Activated T-helper 1 cell treated with Interleukin-2 at 50 U/mL for 16 hours (primary cell): ENCODE measurements at places on chromosomes 11 and 22.

DNA sequence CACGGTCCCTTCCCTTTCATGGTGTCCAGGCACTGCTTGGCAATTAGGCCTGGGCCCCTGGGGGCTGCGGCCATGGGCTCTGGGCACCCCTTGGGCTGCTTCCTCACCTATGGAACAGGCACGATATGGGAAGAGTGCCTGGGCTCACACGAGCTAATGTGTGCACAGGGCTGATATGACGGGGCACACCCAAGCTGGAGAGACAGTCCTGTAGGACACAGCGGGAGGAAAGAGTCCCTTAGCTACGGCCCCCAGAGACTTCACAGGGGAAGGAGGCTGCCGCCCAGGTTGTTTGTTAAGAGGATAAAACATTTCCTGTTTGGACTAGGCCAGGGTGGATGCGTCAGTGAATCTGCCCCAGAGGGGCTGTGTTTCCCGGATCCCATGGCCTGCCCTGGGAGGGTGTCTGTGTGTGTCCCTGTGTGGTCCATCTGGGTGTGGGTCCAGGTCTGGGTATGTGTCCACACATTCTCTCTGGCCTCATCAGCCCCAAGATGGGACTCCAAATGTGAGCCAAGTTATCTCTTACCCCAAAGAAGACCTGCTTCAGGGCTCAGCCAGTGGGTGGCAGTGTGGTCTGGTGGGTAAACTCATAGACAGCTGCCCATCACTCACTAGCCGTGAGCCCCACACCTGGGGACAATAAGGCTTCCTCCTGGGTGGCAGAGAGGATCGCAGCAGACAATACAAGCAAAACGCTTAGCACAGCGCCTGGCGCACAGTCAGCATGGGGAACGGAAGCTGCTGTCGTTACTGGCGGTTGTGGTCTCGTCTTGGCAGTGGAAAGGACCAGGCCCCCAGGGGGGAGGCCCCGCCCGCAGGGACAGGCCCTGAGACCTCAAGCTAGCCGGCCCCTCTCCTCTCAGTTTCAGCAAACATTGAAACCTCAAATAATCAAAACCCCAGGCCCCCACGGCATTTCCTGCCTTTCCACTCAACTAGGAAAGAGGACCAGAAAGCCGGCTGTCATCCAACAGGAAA, 3.2 kb upstream of the EMID1 start:
- DNase-seq, result peak; percentile 29

DNA sequence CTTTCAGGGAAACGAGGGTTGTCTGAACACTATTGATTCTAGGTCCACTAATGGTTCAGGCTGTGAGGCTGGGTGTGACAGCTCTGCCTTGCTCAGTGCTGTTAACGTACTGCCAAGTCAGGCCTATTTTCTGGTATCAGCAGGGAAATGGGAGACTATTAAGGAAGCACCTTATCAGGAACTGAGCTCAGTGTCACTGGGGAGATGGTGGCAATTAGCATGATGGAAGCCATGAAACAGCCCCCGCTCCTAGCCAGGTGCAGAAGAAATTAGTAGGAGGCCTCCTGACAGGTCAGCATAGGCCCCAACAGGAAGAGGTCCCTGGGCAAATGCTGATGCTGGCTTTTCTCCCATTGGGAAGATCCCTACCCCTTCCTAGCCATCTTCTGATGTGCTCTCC, 42.6 kb upstream of the LMO2 start:
- DNase-seq, result no peak

- DNase-seq, result no peak
These were observed 22.1 kb downstream of the FLI1 start for GRCh38 chr11:128715691-128716561.

DNA sequence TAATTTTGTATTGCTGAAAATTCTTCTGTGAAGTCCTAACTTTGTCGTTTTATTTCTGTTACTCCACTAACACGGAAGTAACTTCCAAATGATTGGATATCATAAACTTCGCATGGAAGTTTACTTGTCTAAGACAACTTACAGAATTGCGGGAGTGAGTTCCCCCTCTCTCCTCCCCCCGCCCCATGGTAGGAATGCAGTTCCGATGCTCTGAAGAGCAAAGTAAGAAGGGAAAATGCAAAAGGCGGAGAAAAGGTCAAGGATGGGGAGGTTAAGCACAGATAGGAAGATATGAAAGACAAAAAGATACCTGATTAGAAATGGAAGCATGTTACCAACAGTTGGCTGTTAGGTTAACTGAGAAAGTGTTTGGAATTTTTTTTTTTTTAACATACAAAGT, 1.3 kb downstream of the EIF3M start:
- DNase-seq, result no peak

GRCh38 chr22:37686002-37686982, at the start of gene NOL12:
Gene NOL12, plus strand, starts transcription at chr22:37686343. Its CDS starts 50 bp downstream, at chr22:37686393.
- peak; percentile 65 for DNase-seq

DNA sequence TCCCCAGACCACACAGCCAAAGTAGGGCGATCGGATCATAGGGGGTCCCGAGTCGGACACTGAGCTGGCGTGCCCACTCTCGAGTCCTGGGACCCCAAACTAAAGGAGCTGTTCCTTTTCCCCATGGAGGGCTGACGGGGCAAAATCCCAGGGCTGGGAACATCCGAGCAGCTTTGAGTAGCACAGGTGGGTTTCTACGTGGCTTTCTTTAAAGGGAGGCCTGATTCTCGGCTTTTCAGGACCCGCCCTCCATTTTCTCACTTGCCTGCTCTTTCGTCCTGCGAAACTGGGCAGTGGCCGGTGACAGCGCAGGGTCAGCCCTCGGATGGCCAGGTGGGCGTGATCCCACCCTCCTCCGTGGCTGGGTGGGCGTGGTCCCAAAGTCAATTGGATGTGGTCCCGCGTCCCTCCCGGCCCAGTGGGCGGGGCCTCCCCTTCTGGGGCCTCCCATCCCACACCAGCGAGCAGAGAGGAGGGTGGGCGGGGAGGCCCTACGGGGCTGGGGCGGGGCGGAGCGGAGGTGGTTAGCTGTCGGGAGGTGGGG, 17.5 kb upstream of the TXNRD2 start:
- DNase-seq, result no peak

GRCh38 chr22:40965936-40966725, 15.0 kb downstream of the RBX1 start:
- no peak for DNase-seq

- DNase-seq, result no peak
These were observed 347 bp downstream of the MN1 start for GRCh38 chr22:27801202-27801615.

DNA sequence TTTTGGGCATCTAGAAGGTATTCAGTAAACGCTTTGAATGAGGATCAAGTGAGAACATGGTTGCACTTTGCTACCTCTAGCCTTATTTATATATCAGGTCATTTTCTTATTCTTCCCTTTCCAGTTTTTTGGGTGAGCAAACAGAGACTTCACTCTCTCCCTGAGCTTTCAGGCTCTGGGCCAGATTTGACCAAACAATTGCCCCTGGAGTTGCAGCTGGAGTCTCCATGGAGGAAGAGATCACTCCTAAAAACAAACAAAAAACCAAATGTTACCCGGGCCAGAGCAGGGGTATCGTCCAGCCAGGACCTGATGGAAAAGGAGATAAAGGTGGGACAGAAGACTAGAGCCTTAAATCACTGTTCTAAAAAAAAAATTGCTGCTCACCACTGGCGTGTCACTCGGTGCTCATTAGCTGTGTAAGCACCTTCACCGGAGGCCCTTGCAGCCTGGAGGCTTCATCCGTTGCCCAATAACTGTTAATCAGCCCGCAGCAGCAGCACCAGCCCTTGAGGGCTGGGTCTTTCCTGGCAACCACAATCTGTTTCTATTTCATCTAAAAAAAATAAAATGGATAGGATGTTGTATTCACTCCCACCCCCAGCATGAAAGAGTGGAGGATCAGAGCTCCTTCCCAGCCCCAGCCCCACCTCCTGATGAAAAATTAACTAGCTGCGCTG, 125.0 kb downstream of the PKNOX2 start:
- no peak for DNase-seq

- DNase-seq, result no peak
These were observed 110.5 kb downstream of the MICAL3 start for GRCh38 chr22:17913801-17914347.

DNA sequence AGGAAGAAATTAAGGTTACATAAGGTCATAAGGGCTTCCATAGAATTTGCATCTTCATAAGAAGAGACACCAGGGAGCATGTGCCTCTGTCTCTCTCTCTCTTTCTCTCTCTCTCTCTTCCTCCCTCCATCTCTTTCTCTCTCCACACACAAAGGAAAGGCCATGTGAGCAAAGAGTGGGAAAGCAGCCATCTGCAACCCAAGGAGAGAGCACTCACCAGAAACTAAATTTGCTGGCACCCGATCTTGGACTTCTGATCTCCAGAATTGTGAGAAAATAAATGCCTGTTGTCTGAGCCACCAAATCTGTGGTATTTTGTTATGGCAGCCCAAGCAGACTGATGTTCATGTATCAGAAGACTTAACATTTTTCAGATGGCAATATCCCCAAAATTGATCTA, 6.4 kb upstream of the KRTAP5-10 start:
- DNase-seq, result no peak

GRCh38 chr11:46445920-46446771, 54.6 kb upstream of the CHRM4 start:
- no peak for DNase-seq

DNA sequence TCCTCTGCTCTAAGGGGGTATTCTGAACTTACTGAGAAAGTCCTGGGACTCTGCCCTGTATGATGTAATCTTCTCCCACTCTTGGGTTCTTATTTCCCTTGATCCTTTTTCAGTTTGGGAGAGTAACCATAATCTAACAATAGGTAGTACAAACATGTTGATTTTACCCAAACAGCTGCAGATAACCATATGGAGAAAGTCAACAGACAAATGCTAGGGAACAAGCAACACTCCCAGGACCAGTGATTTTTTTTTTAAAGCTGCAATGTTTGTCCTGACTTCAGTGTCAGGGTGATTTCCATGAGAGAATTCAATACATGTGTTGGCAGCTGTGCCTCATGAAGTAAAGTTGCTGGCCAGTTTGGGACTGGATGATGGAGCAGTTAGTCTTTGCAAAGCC, 156.5 kb downstream of the FCHSD2 start:
- no peak for DNase-seq

DNA sequence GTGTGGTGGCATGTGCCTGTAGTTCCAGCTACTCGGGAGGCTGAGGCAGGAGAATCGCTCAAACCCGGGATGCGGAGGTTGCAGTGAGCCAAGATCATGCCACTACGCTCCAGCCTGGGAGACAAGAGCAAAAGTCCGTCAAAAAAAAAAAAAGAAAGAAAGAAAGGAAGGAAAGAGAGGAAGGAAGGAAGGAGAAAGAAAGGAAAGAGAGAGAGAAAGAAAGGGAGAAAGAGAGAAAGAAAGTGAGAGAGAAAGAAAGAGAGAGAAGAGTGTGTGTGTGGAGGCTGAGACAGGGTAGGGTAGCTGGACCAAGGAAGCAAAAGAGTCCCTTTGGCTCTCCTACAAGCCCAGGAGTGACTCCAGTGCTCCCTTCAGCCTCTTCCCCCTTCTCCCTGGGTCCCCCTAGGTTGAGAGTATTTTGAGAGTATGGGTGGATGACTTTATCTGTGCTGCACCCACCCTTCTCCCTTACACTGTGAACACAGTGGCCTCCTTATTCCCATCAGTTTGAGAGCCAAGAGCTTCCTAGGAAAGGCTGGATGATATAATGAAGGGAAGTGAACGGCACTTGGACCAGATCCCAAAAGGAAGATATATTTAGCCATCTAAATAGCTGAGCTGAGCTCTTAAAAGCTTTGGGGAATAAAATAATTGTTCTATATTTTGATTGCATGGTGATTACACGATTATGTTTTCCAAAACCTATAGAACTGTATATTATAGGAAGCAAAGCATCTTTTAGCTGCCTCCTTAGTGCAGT, 9.5 kb upstream of the DENND5A start:
- no peak for DNase-seq

- DNase-seq, result no peak
These were observed 63.2 kb upstream of the VPREB1 start for GRCh38 chr22:22181341-22181850.

DNA sequence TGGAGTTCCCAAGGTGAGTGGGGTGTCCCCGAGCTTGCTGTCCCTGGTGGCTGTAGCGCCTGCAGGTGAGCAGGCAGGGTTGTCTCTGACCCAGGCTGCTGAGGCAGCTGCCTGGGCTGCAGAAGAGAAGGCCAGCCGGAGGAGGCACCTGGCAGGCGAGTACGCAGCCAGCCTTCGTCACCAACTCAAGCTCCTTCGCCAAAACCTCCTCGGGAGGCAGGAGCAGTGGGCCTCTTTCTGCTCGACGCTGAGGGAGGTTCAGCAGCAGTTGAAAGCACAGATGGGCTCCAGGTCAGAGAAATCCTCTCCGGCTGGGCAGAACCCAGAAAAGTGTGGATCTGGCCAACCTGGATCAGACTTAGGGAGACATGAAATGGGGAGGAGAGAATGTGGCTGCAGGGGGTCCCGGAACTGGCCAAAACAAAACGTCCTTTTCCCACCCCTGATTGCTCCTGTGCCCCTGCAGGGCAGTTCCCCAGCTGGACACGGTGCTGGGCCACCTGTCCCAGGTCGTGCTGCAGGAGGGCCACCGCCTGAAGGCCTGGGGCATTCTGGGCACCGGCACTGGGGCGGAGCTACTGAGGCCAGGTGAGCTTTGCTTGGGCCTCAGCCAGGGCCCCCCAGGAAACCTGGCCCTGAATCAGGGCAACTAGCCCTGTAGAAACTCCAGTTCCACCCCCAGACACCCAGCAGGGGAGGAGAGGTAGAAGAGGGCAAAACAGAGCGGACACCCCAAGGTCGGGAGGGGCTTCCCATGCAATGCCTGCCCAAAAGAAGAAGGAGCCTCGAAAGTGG, 56.7 kb downstream of the BTG4 start:
- DNase-seq, result no peak

GRCh38 chr11:113521737-113522517, 46.7 kb upstream of the DRD2 start:
- DNase-seq, result no peak

DNA sequence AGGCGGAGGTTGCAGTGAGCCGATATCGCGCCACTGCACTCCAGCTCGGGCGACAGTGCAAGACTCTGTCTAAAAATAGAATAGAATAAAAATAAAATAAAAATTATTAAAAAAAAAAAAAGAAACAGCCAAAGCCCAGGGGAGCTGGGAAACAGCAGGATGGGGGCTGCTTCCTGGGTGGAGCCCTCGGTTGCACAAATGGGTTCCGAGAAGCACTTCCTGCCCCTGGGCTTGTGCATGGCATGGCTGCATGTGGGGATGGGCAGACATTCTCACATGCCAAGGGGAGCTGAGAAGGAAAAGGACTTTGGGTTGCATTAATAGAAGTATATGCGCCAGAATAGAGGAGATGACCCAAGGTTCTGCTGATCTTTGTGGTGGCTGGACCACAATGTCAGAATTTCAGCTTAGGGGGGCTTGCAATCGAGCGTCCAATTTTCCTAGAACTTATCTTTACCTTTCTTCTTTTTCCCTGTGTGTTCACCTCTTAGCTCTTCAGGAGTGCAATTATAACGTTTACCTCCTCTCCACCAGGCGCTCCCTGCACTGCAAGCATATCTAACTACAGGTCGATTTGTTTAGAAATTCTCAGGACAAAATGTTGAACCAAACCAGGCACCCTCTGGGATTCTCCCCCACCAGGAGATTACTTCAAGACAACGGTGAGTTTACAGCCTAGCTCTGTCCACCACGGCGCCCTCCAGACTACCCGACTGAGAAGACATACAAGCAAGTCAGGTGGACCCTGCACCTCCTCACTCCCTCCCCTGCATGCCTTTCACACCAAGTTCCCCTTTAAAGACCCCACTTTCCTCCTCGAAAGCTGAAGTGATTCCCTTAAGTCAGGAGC, 53.2 kb downstream of the SHISAL1 start:
- no peak for DNase-seq

GRCh38 chr22:50041361-50042065, 16.6 kb downstream of the TTLL8 start:
- no peak for DNase-seq
